ENCODE measurements at places on chromosomes 3 and 15.

- DNase-seq: no peak
Observed at GRCh38 chr15:87528873-87529272, 727.7 kb downstream of the NTRK3 start.

DNA sequence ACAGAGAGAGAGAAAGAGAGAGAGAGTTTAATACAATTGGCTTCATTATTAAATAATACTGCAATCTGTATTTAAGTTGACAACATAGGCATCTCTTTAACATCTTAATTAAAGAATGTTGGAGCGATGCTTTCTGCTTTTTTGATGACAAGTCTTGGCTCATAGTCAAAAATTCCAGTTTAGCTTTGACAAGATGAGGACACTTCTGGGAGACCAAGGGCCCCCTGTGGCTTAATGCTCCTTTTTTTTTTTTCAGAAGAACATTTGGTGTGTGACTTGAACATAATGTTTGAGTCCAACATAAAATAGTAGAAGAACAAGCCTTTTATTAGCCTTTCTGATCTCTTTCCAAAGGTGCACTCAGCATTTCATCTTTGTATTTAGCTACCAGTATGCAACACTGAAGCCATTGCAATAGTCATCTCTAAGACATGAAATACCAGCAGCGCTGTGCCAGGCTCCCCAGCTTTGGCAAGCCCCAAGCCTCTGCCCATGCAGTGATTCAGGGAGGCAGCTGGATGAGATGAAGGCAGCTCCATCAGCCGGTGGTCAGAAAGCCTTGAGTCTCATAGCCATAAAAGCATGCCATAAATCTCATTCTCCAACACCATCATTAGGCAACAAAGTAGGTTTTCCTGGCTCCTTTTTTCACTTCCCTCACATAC, 349.4 kb upstream of the SEMA6D start:
- DNase-seq: no peak

GRCh38 chr3:51063053-51063452, 322.0 kb upstream of the MANF start:
- no peak for DNase-seq

- DNase-seq: no peak
Observed at GRCh38 chr3:69324362-69325025, 61.4 kb downstream of the FRMD4B start.

DNA sequence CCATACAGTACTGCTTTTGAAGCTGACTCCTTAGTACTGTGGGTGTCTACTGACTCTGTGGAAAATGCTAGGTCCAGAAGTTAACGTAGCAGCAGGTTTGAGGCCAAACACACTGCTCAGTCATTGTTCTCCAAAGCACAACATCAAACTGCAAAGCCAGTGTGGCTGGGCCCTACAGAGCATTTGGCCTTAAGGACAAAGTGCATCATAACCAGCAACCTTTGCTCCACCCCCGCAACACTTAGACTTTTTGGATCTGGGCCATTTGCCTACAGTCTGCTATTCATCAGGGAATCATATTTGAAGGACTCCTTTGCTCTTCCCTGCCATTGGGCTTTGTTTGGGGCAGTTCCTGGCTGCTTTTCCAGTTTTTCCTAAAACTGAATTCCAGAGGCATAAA, 43.1 kb upstream of the ARL6 start:
- DNase-seq: no peak

- no peak for DNase-seq
Observed at GRCh38 chr15:35126236-35126635, 41.1 kb upstream of the NANOGP8 start.

DNA sequence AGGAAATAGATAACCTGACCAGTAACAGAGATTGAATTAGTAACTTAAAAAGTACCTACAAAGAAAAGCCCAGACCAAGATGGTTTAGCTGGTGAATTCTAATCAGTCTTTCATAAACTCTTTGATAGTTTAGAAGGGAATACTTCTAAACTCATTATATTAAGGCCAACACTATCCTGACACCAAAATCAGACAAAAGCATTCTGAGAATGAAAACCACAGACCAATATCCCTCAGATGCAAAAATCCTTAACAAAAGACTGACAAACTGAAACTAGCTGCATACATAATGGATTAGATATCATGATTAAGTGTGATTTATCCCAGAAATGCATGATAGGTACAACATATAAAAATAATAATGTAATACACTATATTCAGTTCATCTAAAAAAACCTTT, 115.6 kb downstream of the RFX7 start:
- DNase-seq: no peak

DNA sequence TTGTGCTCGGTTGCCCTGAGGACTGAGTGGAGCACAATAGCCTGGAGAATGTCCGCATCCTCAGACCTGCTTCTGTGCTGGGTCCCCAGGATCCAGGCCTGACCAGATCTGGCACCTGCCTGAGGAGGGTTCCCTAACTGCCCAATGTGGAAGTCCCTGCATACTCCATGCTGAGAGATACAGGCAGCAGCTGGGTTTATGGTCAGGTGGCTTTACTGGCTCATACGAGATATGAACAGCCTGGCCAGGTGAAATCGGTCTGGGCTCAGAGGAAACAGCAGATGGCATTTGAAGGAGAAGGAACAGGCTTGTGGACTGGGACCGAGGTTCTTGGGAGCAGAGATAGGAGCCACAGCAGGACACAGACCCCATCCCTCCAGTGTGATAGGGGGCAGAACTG, 18.2 kb upstream of the KIF23 start:
- no peak for DNase-seq

- DNase-seq: no peak
Observed at GRCh38 chr15:69658411-69658945, 205.9 kb downstream of the RPLP1 start.

GRCh38 chr3:134080761-134081160, 51.0 kb upstream of the SLCO2A1 start:
- peak; percentile 17 for DNase-seq

DNA sequence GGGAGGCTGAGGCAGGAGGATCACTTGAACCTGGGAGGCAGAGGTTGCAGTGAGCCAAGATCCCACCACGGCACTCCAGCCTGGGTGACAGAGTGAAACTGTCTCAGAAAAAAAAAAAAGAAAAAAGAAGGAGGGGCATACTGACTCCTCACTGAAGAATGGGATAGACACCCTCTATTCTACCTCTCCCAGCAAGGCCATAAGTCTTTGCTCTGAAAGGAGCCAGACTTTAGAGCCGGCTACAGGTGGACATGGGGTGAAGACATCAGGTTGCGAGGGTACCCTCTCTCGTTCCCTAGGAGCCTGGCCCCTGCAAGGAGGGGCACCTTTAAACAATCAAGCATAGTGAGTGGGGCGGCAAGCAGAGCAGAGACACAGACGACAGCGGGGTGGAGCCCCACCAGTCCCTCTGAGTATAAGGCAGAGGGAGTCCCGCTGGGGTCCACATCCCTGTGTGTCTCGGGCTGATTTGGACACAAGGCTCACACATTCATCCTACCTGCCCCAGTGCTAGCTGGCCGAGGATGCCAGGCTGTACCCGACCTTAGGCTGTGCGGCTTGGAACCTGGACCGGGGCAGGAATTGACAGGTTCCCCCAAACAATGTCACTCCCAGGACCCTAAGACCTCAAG, 1.1 kb downstream of the GRAMD2A start:
- DNase-seq: no peak

DNA sequence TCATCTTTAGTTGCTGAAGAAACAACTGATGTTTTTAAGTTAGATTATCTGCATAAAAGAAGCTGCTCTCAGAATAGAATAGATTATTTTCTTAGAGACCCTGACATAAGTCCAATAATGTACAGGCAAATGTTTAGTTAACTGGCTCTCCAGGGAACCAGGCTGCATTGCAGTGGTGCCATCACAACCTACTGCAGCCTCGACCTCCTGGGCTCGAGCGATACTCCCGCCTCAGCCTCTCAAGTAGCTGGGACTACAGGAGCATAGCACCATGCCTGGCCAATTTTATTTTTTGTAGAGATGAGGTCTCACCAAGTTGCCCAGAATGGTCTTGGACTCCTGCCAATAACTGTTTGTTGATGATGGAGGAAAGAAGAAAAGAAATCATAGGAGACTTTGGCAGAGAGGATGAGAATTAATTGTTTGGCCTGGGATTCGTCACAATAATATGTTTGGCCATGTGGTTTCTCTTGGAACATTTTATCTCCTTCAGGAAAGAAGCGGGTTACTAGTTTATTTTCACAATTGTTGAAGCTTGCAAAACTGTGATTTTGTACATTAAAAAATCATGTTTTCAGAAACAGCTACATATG, 429.2 kb downstream of the CADM2 start:
- DNase-seq: no peak

DNA sequence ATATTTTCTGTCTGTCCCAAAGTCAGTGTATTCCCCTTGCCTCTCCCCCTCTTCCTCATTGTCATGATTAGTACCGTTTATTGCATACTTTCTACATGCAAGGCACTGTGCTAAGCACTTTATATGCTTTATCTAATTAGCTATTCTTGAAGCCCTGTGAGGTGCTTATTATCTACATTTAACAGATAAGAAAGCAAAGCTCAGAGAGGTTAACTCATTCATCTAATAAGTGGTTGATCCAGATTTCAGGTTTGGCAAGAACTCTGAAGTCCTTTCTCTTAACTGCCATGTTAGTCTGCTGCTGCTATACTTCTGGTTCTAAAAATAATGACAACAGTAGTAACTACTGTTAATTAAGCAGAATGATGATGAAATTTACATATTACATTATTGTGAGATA, 13.5 kb downstream of the IQGAP1 start:
- DNase-seq: no peak

- no peak for DNase-seq
Observed at GRCh38 chr3:114794894-114795630, 352.0 kb downstream of the ZBTB20 start.

DNA sequence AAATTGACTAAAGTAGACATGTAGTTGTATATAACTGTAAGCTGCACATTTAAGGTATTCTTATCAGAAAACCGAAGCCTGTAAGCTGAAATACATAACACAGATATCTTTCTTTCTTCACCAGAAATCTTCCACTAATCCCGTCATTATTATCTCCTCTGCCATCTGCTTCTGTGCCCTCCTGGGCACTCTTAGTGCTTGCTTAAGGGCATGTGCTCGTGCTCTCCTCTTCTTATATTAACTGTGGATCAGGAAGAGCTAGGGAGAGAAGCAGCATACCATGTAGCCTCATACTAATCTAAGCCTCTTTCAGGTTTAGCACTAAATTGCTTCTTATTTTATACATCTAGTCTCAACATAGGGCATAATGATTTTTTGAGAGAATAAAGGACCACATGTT, 60.8 kb downstream of the RIOX2 start:
- no peak for DNase-seq

DNA sequence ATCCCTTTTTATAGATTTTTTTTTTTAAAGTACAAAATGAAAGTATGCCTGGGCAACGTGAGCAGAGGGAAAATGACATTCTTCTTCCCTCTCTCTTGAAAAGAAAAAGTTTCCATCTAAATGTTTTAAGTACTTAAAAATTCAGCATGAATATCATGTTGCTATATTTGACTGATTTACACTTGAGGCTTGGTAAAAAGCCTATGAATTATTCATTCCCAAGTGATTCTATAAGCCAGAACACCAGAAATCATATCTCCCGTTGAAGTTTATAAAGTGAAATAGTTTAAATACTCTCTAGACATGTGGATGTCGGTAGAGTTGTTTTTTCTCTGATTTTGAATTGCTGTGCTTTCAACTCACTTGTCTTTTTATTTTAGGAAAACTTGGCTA, 276.2 kb upstream of the RARB start:
- DNase-seq: no peak

GRCh38 chr3:45635475-45636256, 41.1 kb downstream of the LIMD1 start:
- no peak for DNase-seq

DNA sequence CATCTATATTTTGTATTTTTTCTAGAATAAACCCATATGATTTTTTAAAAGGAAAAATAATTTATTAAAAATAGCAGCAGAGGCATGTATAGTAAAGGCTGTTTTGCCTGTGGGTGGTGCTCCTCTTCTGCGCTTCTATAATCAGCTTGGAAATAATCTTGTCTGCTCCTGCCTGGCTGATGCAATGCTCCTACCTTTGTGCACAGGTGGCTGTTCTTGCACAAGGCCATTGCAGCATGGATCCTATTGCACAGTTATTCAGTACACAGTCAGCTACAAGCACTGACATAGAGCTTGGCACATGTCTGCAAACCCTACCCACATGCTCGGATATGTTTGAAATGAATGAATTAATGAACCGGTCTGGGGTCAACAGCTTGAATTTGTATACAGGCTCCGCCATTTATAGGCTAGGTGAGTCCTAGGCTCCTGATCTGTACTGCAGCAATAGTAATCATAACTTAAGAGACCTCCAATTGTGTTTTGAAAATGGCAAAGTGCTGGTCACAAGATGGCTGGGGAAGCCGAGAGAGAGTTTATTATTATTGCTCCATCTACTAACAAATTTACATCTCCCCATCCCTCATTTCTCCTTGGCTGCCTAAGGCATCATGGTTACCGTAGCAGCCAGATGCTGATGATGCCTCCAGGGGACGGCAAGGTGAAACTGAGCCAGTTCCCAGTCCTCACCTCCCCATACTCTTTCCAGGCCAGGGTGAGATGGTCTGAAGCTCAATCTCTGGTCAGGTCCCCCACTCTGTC, 532 bp upstream of the RTP1 start:
- no peak for DNase-seq

DNA sequence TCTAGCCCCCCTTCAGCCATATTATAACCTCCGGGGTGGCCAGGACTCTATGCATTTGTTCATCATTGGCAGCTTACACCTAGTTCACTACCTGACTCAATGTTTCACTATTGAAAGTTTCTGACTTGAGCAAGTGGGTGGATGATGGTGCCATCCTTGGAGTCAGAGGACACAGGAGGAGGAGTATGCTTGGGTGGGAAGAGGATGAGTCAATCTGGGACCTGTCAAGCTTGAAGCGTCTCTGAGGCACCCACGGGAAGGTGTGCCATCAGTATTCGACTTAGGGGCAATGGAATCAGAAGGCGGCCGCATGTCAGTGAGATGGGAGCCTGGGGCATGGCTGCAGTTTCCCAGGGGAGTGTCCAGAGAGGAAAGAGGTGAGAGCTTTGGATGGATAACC, 133.3 kb downstream of the EPHB1 start:
- no peak for DNase-seq

DNA sequence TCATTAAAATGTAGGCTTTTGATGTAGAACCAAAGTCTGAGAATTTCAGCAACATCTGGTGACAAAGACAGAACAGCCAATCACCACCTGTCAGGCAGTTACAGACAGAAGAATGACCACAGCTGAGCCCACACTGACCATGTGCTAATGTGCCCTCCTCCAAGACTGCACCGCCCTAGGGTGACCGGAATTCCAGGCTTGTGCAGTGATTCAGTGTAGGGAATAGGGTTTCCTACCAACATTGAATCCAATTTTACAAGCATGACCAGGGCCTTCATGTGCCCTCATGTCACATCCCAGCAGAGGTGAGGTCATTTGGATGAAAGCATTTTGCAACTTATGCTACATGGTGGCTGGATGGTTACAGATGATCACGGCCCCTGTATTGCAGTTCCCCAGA, 412.5 kb downstream of the SOX2 start:
- no peak for DNase-seq

DNA sequence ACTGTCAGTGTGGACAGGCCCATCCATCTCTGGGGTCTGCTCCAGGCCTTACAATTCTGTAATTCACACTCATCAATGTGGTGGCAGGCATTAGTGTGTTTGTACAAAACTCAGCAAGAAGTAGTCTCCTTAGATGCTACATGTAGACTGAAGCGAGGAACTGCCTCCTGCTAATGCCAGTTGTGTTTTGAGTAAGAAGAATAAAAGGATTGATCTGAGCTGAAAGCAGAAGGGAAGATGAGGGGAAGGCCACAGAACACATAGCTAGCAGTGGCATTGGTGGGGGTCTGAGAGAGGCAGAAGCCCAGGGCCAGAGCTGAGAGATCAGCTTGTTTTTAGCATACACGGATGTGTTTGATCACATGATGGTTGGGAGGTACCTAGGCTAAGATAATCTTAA, 144.1 kb downstream of the TIGIT start:
- no peak for DNase-seq

All from cardiac septum (tissue), 1 donor.